ENCODE measurements at places on chromosomes 5 and 9.

DNA sequence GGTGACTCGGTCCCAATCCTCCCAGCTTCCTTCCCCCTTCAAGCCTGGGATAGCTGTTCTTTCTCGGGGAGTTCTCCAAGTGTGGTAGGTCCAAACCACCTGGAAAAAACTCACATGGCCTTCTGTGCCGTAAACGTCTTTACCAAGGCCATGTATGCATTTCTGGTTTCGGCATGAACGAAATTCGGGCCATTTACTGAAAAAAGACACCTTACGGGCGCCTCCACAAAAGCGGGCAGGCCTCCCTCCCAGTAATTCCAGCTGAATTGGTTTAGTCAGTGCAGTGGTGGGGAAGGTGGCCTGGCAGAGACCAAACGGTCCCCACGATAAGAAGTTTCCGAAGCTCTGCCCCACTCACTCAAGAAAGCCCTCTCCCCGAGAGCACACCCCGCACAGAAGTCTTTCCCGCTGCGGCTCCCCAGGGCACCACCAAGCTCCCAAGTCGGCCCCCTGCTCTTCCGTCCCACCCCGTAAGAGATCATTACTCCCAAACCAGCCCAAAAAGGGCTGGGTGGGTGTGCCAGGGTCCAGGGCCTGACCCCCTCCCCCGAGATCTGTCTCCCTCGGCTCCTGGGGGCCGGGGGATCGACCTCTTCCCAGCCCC is 86.3 kb upstream of the MELK start:
- DNase-seq: no peak

DNA sequence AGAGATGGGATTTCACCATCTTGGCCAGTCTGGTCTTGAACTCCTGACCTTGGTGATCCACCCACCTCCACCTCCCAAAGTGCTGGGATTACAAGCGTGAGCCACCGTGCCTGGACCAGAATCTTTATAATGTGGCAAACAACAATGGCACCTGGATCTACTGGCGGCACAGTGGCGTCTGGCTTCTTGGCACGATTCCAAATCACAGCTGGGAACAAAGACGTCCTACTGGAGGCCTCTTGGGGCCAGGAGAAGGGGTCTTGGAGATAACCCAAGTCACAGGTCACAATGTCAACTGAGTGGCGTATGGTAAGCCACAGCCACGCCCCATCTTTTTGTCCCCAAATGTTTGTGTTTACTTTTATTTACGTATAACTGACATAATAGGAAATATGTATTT is 77.8 kb upstream of the RAPGEF1 start:
- no peak for DNase-seq

DNA sequence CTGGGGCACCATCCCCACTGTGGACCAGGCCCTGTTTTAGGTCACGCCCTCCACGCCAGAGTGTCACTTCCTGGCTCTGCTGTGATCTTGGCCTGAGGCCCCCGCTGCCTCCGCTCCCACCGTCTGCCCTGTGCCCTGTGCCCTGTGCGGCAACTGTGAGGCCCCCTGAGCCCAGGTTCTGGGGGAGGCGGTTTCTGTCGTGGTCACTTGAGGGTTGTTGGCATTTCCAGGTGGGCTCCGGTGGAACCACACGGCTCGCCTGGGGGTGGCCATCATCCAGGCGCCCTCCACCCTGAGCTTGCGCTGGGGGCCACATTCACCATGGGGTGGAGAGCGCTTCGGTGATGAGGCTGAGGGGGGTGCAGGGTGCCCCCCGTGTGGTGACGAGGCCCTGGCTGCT is 6.6 kb downstream of the DPP7 start:
- peak; percentile 28 for DNase-seq

DNA sequence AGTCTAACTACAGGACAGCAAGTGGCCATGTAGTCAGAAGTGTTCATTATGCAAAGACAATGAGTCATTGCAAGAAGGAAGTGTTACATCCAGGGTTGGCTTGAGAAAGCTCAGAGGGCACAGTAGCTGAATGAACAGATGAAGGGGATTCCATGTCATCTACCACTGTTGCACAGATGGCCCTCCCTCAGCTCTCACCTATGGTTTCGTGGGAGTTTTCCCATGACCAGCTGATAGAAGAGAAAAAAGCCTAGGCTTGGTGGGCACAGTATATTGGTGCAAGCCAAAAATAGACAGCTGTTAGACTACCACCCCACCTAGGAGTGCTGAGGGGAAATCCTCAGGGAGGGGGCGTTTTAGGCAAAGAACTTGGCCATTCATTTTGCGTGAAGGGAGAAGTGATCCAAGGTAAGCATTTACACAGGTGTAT is 217.0 kb downstream of the DMRT2 start:
- peak; percentile 13 for DNase-seq

DNA sequence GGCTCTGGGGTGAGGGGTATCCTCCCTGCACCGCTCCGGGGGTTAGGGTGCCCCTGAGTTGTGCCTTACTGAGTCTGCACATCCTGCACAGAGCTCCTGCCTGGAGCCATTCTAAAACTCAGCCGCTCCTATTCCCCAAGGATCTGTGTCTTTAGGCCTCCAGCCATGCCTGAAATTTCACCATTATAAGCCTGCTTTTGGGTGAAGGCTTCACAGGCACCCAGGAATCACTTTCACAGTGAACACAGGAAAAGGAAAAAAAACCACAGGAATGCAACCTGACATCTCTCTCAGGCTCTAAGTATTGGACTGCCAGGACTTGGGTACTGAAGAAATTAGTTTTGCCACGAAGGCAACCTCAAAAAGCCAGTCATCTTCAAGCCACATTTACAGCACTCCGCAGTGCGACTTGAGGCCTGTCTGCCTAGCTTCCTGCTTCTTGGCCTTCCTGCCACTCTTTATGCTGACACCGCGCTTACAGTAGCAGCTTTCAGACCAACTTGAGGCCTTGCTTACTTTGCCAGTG is 30.9 kb downstream of the GALNT10 start:
- no peak for DNase-seq

Data from GM20000 (cell line).